ENCODE measurements at places on chromosomes 1 and 21. TPM values are rescaled to one million over a fixed set of nuclear protein-coding genes. Genes with fewer than 3 reads are reported as not detected.

GRCh38 chr21:37574316-37574715 lies 207.7 kb downstream of the DYRK1A start:
- H3K4me1 ChIP-seq, result no peaks in the 10 kb centered on the region
- H3K36me3 ChIP-seq, result no peaks in the 10 kb centered on the region
- H3K4me3 ChIP-seq, result no peak overlapping the region
- no peak for DNase-seq
- no peaks in the 10 kb centered on the region for H3K27me3 ChIP-seq
- H3K27ac ChIP-seq, result no peak overlapping the region

- H3K36me3 ChIP-seq, result no peaks in the 10 kb centered on the region
- no peaks in the 10 kb centered on the region for H3K27me3 ChIP-seq
- no peak overlapping the region for H3K27ac ChIP-seq
- H3K4me3 ChIP-seq, result no peak overlapping the region
Observed at GRCh38 chr1:224090116-224090515, 23.8 kb upstream of the FBXO28 start.

GRCh38 chr21:15063081-15063813 lies 1.6 kb downstream of the NRIP1 start:
- no peaks in the 10 kb centered on the region for H3K36me3 ChIP-seq
- H3K4me3 ChIP-seq, result peak overlapping the region; percentile 86
- H3K27me3 ChIP-seq, result no peaks in the 10 kb centered on the region
- DNase-seq, result no peak

- no peak for DNase-seq
- no peaks in the 10 kb centered on the region for H3K27me3 ChIP-seq
- no peak overlapping the region for H3K4me3 ChIP-seq
- no peaks in the 10 kb centered on the region for H3K4me1 ChIP-seq
- peaks cover 54% of the 10 kb centered on the region for H3K36me3 ChIP-seq
Observed at GRCh38 chr1:17639703-17640340, 100.3 kb downstream of the ARHGEF10L start.

GRCh38 chr1:26401891-26402290 lies 8.7 kb upstream of the LIN28A start:
- H3K27me3 ChIP-seq, result no peaks in the 10 kb centered on the region
- DNase-seq, result no peak
- no peak overlapping the region for H3K4me3 ChIP-seq
- H3K36me3 ChIP-seq, result no peaks in the 10 kb centered on the region
- no peak overlapping the region for H3K27ac ChIP-seq
- no peaks in the 10 kb centered on the region for H3K4me1 ChIP-seq

DNA sequence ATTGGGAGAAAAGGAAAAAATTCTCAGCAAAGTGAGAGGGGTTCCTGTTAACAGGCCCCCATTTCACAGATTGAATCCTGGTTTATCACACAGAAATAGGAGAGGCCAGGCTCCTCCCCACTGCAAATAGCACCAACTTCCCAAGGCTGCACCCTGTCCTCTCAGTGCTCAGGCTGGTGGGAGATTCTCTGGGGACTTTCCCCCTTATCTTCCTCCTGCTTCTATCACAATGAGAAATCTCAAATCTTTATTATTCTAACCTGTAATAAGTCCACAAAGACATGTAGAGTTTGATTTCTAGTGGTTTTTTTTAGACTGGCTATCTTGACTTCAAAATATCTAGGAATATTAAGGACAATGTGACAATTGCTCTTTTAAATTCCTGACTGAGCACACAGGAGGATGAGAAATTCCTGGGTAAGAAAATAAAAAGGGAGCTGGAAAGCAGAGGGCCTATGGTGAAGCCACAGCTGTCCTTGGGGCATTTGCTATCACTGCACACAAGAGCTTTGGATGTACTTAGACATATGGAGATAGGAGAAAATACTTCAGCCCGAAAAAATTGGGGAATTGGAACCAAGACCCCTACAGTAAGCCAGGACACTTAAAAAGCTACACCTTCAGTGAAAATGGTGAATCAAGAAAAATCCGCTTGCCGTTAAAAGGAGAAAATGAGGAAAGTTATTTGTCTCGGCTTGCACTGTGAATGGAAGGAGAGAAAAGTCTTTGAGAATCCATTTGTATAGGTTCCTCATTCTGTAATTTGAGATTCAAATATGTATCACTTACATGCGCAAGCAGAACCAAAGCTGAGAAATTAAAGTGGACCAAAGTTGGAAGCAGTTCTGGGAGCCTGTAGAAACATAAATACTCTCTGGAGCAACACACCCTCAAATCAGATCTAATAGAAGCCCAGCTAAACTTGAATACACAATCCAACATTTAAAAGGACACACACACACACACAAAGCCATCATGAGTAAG lies 65.9 kb upstream of the C1orf105 start:
- H3K4me1 ChIP-seq, result peaks cover 19% of the 10 kb centered on the region
- no peak overlapping the region for H3K27ac ChIP-seq
- no peaks in the 10 kb centered on the region for H3K36me3 ChIP-seq
- no peaks in the 10 kb centered on the region for H3K27me3 ChIP-seq

- no peaks in the 10 kb centered on the region for H3K27me3 ChIP-seq
- DNase-seq, result no peak
- no peak overlapping the region for H3K4me3 ChIP-seq
- no peak overlapping the region for H3K27ac ChIP-seq
- no peaks in the 10 kb centered on the region for H3K36me3 ChIP-seq
Observed at GRCh38 chr1:222006715-222007114, 264.8 kb upstream of the DUSP10 start.

DNA sequence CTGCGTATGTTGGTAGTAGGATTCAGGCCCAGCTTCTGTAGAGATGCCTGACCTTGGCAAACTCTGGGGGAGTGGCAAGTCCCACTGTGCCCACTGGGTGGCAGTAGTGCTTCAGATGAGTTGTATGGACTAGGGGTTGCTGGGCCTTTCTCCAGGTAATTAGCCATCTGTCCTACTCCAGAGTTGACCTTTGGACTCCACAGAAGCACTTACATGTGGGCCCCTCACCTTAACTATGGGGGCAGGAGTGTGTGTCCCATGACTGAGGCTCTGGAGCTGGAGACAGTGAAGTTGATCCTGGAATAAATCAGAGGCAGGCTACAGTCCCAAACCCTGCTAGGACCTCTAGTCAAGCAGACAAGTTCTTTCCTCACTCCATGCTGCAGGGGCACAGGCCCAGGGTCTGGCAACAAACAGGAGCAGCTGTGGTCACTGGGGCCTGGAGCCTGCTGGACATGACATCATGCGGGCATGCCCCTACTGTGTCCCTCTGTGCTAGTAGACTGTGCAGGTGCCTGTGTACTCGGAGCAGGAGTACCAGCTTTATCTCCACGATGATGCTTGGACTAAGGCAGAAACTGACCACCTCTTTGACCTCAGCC lies 4.6 kb downstream of the DMAP1 start:
- H3K36me3 ChIP-seq, result no peaks in the 10 kb centered on the region
- H3K27me3 ChIP-seq, result no peaks in the 10 kb centered on the region
- no peak overlapping the region for H3K4me3 ChIP-seq
- peaks cover 22% of the 10 kb centered on the region for H3K4me1 ChIP-seq
- peak; percentile 87 for DNase-seq

DNA sequence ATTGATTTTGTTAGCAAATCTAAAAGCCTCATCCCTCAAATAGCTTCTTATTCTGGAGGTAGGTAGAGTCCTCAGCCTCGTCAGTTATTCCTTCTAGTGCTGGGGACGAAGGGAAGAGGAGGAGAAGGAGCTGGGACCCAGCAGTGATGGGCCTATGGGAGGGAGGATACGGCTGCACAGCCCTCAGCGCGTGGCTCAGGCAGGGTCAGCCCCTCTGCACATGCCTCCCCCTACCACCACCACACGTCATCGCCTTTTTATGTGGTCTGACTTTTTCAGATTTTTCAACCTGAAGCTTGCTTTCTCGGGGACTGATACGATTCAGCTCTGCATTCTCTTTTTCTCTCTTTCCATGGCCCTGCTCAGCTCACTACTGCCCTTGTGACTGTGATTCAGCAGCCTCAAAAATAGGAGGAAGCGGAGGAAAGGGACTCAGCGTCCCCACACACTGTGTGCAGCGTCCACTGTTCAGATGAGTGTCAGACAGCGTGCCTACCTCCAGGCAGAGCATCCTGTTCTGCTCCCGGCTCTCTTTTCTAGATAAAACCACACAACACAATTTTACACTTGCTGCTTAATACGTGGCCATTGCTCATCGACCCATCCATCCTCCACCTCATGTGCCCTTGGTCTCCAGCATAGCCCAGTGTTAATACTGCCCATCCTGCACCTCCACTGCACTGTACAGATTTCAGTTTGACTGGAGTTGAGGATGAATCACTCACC lies 827 bp downstream of the OR2B11 start:
- DNase-seq, result no peak
- no peaks in the 10 kb centered on the region for H3K4me1 ChIP-seq
- no peak overlapping the region for H3K27ac ChIP-seq

DNA sequence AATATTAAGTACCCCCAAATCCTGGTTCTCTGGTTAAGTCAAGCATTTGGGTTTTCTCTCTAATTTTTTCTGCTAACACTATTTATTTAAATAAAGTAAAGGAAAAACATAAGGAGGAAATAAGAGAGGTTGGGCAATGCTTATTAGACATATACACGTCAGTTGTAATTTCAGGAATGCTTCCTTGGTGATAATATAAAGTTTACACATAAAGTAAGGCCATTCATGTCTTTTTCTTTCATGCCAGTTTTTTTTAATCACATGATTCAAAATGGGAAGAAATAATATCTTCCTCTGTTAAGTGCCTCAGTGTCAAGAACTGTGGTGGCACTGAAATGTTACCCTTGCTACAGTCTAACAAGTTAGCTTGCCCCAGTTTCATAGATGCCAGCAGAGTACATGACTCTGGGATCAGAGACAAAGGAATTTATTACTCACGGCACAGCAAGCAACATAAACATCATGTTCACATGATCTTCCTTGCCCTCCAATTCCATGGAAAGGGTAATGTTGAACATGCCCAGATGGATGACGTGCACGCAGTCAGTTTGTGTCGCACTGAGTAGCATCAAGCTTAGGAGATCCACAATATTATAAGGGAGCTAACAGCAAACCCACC lies 184.9 kb downstream of the PLA2G4A start:
- H3K4me3 ChIP-seq, result no peak overlapping the region
- DNase-seq, result no peak
- H3K27me3 ChIP-seq, result no peaks in the 10 kb centered on the region
- H3K27ac ChIP-seq, result no peak overlapping the region

DNA sequence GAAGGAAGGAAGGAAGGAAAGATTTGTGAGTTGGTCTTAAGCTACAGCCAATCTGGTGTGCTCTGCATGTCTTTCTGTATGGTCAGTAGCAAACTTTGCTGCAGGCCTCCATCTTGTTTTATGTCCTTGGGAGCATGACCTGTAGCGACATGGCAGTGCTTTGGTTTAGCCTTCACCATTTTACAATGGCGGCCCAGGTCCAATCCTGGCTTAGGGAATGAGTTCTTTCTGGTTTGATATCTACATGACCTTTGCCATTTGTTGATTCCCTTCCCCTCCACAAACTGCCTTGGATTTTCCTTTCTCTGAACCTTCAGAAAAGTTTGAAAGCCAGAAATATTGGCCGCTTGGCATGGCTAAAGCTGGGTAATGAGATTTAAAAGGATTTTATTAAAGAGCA lies 30.5 kb upstream of the TSPEAR start:
- H3K27ac ChIP-seq, result no peak overlapping the region
- H3K4me3 ChIP-seq, result no peak overlapping the region
- no peak for DNase-seq
- H3K36me3 ChIP-seq, result no peaks in the 10 kb centered on the region

DNA sequence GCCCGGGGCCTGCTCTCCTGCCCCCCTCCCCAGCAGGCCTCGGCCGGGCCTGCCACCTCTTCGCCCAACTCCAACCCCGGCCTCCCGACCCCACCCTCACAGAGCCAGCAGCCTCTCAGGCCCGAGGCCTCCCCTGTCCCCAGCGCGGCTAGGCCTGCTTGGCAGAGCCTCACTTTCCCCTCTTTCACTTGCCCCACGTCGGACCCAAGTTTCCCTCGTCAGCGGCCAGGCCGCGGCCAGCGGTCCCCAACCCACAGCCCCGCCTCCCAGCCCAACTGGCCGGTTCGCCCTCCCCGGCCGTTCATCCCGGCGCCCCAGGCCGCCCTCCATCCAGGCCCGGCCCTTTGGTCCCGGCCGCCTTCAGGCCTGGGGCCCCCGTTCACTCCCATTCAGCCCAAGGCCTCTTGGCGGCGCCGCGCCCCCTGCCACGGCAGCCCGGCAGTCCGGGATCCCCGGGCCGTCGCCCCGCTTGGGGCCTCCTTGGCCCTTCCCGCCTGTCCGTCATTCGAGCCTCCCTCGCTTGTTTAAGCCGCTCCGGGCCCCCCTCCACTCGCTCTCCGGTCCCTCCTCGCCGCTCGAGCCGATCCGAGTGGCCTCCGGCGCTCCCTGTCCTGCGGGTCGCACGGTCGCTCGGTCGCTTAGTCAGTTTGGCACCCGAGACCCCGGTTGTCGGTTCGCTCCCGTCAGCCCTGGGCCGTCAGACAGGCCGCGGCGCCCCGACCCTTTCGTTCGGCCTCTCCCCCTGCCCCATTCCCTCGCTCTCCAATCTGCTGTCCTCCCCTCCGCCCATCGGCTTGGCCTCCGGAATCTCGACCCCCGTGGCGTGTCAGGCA lies 1.4 kb downstream of the LRRC41 start:
- H3K4me3 ChIP-seq, result peak overlapping the region; percentile 86
- H3K27ac ChIP-seq, result peak overlapping the region; percentile 93
- H3K4me1 ChIP-seq, result peaks cover 53% of the 10 kb centered on the region
- no peaks in the 10 kb centered on the region for H3K36me3 ChIP-seq

DNA sequence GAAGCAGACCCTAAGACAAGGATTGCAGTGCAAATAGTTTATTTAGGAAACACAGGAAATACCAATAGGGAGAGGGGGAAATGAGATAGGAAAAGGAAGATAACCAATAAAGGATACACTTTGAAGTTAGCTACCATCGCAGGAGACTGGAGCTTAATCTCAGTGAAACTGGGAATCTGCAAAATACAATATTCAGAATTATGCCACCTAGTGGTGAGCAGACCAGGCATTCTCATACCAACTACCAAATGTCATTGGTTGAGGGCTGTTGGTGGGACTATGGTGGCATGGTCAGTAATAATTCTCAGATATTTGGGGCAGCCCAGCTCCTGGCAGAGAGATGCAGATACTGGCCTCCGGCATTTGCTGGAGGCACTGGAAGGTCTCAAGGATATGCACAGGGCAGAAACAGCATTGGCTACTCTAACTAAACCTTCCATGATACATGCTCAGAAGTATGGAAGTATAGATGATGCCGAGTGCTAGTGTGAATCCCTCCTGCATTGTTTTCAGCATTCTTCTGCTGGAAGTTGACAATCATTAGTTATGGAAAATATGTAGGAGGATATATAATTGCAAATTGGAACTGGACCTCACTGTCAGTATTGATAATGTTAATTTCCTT lies 11.8 kb upstream of the ZFP69B start:
- no peaks in the 10 kb centered on the region for H3K4me1 ChIP-seq
- no peaks in the 10 kb centered on the region for H3K27me3 ChIP-seq
- H3K4me3 ChIP-seq, result no peak overlapping the region
- H3K36me3 ChIP-seq, result no peaks in the 10 kb centered on the region
- H3K27ac ChIP-seq, result no peak overlapping the region

- no peak overlapping the region for H3K27ac ChIP-seq
- no peaks in the 10 kb centered on the region for H3K36me3 ChIP-seq
- H3K27me3 ChIP-seq, result no peaks in the 10 kb centered on the region
- no peak for DNase-seq
- no peak overlapping the region for H3K4me3 ChIP-seq
Observed at GRCh38 chr1:210378736-210379135, 50.0 kb downstream of the HHAT start.

GRCh38 chr21:45004481-45005247 lies 64.8 kb downstream of the SLX9 start:
- no peak overlapping the region for H3K27ac ChIP-seq
- no peaks in the 10 kb centered on the region for H3K27me3 ChIP-seq

SAMD13 gene
- 0.66 TPM for total RNA-seq

TCHHL1 gene
- total RNA-seq, result not detected

DNAJB4 gene
- 20.2 TPM for total RNA-seq

CLEC20A gene
- not detected for total RNA-seq

CFAP74 gene
- not detected for total RNA-seq

PGLYRP4 gene
- not detected for total RNA-seq

RAB7B gene
- total RNA-seq, result 0.78 TPM

HHIPL2 gene
- total RNA-seq, result not detected

FOXO6 gene
- total RNA-seq, result 2.3 TPM

All from body of pancreas (tissue), 4 donors.